Stimulated activated CD4-positive, alpha-beta T cell treated with anti-CD3 and anti-CD28 coated beads, Interleukin-1b, Interleukin-23, amount 100 ng/mL, for 1 hour (primary cell): ENCODE measurements at places on chromosomes 12 and 14.

DNA sequence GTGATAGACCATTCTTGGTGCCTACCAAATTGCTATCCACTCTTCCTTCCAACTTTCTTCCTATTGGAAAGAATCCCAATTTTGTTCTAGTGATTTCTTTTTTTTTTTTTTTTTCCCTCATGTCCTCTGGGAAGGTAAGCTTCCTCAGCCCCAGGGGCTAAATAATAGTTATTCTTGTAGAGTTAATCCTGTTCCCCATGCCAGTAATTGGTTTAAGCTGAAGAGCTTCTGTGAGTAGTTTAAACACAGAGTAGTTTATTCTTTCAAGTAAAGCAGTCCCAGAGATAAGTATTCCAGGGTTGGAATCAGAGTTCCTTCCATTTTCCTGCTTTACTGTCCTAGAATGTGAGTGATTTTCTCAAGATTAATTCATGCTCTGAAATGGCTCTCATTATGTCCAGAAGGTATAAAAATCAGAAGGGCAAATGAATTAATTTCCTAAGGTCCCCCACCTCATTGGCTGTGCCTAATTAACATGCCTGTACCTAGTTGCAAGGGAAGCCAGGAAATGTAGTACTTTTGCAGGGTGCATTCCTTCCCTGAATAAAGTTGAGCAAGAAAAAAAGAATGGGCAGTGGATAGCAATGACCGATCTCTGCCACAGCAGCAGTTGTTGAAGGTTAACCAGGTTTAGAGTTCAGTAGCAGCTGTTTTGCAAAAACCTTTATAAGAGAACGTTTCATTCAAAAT is 97.8 kb downstream of the PLEKHA5 start:
- DNase-seq = no peak

DNA sequence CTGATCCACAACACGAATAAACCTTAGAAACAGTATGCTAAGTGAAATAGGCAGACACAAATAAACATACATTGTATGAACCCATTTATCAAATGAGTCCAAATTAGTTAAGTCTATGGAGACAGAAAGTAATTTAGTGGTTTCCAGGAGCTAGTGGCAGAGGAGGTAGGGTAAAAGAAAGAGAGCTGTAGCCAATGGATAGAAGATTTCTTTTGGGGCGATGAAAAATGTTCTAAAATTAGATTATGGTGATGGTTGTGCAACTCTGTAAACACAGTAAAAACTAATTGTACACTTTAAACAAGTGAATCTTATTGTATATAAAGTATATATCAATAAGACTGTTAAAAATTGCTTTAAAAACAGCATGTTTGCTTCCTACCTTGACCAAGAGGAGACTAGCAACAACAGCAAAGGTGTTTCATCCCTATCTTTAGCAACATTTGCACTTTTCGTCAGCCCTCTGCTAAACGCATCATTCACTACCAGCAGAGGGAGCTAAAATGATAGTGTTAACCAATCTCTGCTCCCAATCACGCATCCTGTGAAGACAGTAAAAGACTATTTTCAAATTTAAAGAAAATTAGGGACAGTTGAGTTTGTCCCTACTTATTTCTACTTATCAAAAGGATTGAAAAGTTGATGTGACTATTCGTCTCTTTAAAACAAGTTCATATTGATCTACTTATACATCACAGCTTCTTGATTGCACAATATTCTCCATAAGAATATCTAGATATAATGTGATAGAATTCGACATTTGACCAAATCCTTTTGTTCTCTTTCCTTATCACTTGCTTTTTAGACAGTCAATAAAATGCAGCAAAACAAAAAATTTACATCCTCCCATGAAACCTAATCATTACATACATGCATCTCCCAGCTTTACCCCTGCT is 24.0 kb upstream of the LGR5 start:
- no peak for DNase-seq

DNA sequence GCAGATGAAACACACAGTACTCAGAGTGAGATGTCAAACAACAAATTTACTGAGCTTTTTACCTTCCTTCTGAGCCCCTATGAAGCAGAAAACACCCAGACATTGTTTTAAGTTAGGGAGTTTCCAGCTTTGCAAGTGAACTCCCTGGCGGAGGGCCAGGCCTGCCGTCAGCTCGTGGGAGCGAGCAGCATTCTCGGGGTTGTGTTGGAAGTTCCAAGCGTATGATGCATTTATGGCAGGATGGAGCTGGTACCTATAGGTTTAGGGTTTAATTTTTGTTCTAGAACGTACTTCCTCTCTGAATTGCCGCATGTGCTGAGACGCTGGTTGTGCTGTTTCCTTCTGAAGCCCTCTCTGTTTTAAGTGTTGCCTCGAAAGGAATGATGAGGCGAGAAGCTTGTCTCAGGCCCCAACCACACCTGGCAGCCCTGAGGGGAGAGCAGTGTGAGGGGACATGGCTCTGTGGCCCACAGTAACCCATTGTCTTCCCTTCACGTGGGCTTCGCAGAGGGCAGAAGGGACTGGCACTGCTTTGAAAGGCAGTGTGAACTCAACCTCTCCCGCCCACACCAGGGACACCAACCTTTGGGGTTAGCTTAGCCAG is 76.6 kb downstream of the SSPN start:
- DNase-seq = no peak

DNA sequence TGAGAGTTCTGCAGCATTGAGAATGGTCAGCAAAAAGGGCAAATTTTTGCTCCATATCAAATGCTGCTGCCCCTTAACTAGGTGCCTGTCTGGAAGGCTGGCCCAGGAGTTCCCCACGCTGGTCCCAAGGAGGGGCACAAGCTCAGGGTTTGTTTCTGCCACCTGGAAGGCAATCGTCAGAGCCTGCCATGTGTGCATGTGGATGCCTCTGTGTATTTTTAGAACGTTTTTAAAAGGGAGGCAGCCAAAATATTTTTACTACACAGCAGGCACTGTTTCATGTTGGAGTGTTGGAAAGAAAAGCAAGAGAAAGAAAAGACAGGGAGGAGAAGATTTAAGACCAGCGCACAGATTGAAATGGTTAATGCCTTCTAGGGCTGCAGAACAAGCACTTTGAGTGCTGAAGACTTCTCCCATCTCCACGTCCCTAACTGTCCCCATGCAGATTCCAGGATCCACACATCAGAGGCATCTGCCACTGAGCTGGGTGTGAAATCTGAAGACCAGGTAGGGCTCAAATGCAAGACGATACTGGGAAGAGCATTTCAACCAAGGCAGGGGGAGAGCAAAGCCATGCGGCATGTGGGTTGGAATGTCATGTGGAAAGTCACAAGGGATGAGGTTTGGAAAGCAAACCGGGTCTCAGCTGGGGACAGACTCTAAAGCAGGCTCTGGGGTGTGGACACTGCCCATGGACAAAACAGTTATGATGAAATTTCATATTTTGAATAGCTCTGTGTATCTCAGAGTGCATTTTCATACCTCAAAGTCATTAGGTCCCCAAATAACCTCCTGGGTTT is 557.2 kb downstream of the BCL11B start:
- DNase-seq = no peak

- no peak for DNase-seq
Measured at GRCh38 chr14:76968621-76969063, 59.9 kb downstream of the IRF2BPL start.

GRCh38 chr14:25394356-25394755 is 344.4 kb upstream of the STXBP6 start:
- DNase-seq = no peak

DNA sequence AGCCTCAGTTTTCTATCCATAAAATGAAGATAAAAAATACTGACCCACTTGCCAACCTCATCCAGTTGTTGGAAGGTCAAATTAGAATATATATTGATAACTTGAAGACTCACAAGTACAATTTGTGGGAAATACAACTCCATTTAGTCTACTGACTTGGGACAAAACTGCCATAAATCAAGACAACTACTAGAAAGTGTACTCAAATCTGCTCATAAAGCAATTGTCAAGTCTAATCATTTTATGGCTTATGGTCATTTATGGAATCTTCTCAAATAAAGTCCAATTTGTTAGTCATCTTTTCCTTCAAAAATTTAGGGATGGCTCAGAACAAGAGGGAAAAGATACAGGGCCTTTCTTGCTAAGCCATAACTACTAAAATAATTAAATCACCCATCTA is 7.0 kb downstream of the BTG1 start:
- no peak for DNase-seq

DNA sequence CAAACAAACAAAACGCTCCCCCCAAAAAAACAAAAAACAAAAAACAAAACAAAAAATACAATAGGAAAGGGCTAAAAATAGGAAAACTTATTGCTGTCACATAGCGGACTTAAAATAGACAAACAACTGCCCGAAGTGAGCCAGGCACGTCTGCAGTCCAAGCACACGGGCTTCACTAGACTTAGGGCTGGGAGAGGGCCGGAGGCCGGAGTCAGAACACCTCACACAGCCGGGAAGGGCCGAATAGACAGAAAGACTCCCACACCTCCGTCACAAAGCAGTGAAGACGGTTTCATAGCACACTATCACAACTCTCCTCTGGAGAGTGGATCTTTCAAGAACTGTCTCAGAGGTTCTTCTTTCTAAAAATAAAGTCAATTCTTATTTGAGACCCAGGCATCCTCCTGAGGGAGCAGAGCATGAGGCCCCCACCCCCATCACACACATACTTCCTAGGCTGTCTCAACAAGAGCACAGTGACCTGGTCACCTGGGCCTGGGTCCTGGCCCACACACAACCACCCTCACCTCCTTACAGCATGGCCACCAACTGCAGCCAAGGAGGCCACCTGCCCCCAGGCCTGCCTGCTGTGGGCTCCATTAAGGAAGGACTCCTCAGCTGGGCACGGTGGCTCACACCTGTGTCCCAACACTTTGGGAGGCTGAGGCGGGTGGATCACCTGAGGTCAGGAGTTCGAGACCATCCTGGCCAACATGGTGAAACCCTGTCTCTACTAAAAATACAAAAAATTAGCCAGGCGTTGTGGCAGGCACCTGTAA is 6.7 kb downstream of the BAG5 start:
- DNase-seq = no peak

DNA sequence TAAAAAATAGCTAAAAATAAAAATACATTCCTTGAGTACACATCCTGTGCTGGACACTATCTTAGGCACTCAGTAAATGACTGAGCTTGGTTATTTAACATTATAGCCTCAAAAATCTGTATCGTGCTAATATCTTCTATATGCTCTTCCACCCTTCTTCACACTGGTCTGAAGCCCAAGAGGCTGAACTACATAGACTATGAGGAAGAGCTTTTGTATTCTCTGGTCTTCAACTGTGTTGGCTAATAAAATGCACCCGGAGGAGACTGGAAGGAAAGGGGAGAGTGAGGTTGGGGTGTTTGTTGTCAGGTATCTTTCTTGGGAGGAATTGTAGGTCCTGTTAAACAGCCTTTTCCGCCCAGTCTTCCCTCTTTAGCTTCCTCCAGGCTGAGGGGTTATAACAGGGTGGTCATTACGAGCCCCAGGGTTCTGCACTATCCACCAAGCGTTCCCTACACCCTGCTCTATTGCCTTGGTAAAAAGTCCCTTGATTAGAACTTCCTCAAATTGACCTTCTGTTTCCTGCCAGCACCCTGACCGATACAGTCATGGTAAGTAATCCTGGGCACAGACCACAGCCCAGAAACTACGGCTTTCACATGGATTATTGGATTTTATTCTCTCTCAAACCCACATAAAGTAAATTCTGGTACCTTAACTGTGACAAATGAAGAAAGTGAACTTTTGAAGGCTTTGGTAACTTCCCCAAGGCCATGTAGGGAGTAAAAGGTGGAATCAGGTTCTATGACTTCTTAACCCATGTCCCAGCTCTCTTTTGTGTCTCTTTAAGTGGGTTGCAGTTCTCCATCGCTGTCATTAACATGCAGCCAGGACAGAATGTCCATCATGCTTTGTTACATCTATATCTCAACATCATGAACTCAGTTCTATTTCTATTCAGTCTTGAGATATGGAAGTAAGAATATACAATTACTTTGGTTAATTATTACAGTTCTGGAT is 71.3 kb downstream of the PTHLH start:
- no peak for DNase-seq

GRCh38 chr12:121751034-121751433 is 38.5 kb downstream of the TMEM120B start:
- no peak for DNase-seq

- DNase-seq = no peak
Measured at GRCh38 chr12:6418796-6419195, 26.0 kb upstream of the CD27 start.

DNA sequence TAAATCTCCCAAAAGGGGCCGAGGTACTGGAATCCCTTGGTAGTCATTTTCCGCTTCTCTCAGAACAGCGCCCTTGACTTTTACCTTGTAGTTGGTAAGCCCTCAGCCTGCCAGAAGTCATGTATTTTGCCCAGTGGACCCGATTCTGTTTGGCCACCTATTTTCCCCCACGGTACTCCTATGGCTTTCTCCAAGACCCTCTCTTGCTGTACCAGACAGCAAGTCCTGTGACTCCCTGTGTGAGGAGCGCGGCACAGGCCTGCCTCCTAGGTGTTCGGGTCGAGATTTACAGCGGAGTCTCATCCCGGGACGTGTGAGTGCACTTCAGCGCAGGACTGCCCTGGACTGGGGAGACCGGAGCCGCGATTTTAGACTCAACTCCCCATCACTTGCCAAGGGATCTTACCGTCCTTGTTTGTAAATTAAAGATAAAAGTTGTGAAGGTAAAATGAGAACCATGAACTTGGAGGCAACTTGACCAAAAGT is 1.1 kb upstream of the MBD6 start:
- DNase-seq = no peak

DNA sequence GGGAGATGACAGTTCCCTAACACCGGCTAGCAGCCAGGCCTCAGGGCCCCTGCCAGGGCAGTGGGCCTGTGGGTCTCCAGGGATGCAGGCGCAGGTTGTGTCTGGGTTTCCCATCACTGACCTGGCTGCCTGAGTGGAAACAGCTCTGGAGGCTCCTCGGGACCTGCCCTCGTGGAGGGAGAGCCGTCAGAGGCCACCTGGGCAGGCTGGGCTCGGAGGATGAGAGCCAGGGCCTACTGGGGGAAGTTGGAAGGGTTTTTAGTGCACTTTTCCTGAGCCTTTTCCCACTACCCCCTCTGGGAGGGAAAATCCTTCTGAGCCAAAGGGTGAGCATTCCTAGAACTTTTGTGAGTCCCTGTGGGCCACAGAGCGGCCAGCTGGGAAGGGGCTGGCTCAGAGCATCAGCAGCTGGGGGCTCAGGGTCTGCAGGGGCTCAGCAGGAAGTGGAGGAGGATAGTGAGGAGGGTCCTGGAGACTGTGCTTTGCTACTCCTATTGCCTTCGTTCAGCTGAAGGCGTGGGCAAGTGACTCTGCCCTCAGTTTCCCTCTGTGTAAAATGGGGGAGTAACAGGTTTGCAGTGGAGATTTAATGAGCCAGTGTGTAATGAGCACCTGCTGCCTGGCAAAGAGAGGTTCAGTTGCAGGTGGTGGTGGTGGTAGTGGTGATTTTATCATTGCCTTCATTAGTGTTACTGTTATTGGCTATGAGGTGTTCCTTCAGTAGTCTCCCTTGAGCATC is 1.8 kb downstream of the SH2B3 start:
- DNase-seq = no peak

- no peak for DNase-seq
Measured at GRCh38 chr12:92136965-92137721, 8.5 kb downstream of the BTG1 start.

- no peak for DNase-seq
Measured at GRCh38 chr12:95413576-95413975, 60.4 kb upstream of the METAP2 start.

GRCh38 chr12:16155938-16156337 is 121.5 kb downstream of the SLC15A5 start:
- no peak for DNase-seq

- DNase-seq = no peak
Measured at GRCh38 chr14:30069536-30069935, 141.9 kb upstream of the PRKD1 start.

GRCh38 chr12:40393026-40393425 is 168.2 kb downstream of the LRRK2 start:
- no peak for DNase-seq
